ENCODE measurements at places on chromosomes 3 and 15. TPM values are rescaled to one million over a fixed set of nuclear protein-coding genes. Genes with fewer than 3 reads are reported as not detected.

The PLCL2 gene
- polyA plus RNA-seq = 6.3 TPM

The UCN2 gene
- not detected for polyA plus RNA-seq

The MESP2 gene
- 1.6 TPM for polyA plus RNA-seq

The ST8SIA2 gene
- polyA plus RNA-seq = 11.6 TPM

The FBXW12 gene
- not detected for polyA plus RNA-seq

The CATSPER2 gene
- polyA plus RNA-seq = 2.3 TPM

The CAMK2N2 gene
- 94.8 TPM for polyA plus RNA-seq

The SLC12A8 gene
- 0.93 TPM for polyA plus RNA-seq

The IGSF11 gene
- polyA plus RNA-seq = 11.9 TPM

The CFAP91 gene
- 2.1 TPM for polyA plus RNA-seq

The LMAN1L gene
- not detected for polyA plus RNA-seq

The A4GNT gene
- polyA plus RNA-seq = not detected

The NECTIN3 gene
- 1.4 TPM for polyA plus RNA-seq

The ARPIN gene
- polyA plus RNA-seq = 6.3 TPM

The CELSR3 gene
- polyA plus RNA-seq = 23.1 TPM

The FGD5 gene
- 2.8 TPM for polyA plus RNA-seq

The KLHL6 gene
- 0.15 TPM for polyA plus RNA-seq

The SAXO2 gene
- polyA plus RNA-seq = 3.0 TPM

The KBTBD8 gene
- 0.66 TPM for polyA plus RNA-seq

The ATP13A5 gene
- polyA plus RNA-seq = not detected

The ISL2 gene
- polyA plus RNA-seq = 4.7 TPM

The GRIP2 gene
- polyA plus RNA-seq = 0.54 TPM

The PLA2G4B gene
- 1.2 TPM for polyA plus RNA-seq

Measured in brain (organoid and tissue), 16 donors.